ENCODE measurements at places on chromosomes 4 and X.

DNA sequence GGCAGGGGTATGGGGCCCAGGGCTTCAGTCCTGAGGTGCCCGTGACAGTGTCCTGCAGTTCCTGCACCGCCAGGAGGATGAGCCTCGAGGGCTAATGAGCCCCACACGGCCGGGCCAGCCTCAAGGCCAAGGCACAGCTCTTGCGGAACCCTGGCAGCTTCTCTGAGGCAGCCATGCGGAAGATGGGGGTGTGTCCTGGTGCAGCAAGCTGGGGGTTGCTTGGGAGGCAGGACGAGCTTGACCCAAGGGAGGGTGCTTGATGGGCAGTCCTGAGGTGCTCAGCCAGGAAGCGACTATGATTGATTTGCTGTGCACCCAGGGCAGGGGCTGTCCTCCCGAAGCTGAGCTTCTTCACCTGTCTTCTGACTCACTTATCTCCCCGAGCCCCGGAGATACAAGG is 9.1 kb upstream of the FGFR3 start:
- no peak for DNase-seq

DNA sequence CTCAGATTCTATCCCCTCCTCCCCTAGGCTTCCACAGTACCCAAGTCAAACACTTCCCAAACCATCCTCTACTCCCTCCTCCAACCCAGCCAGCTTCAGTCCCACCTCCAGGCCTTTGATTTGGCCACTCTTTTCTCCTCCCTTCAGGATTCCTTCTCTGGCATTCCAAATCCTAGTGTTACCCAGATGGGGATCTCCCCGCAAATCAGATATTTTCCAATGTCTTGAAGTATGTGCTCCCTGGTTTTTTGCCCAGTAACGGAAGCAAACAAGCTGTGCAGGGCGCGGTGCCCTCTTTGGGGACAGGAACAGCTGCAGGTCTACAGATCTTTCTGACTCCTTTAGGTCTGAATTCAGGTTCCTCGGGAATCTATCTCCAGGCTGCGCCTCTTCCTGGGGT is 2.2 kb upstream of the SYN1 start:
- no peak for DNase-seq

DNA sequence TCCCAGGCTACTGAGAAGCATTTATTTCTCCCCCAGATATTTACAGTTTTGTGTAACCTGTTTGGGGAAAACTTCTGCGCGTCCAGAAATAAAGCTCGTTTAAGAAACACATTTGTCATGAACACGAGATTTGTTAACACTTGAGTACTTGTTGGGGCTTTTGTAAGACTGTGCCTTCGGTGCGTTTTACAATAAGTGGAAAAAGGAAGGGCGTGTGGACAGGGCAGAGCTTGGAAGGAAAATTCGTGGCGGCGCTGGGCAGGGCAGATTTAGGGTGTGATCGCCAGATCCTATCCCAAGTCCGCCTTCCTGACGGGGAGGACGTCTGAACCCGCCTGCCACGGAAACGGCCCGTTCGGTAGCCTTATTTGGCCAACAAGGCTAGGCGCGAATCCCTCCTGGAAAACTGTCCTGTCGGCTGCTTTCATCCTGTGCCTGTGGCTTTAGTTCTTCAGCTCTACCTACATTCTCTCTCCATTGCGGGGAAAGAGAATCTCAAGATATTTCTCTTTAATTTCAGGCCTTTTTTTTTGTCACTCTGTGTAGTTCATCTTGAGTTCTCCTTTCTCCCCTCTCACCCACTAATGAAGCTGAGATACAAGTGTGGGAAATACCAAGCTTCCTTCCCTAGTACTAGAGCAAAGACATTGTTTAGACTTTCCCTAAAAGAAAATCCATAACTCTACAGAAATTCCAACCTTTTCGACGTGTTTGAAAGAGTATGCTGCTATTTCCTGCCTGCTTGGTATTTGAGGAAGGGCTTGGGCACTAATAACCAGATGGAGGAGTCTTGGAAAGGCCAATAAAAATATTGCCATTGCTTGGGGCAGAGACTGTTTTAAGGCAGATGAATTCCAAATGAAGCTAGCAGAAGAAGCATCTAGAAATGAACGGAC is 982 bp downstream of the PDLIM5 start:
- DNase-seq: peak; percentile 61

- DNase-seq: no peak
These were observed 99.9 kb upstream of the CPEB2 start for GRCh38 chr4:14902342-14902741.

DNA sequence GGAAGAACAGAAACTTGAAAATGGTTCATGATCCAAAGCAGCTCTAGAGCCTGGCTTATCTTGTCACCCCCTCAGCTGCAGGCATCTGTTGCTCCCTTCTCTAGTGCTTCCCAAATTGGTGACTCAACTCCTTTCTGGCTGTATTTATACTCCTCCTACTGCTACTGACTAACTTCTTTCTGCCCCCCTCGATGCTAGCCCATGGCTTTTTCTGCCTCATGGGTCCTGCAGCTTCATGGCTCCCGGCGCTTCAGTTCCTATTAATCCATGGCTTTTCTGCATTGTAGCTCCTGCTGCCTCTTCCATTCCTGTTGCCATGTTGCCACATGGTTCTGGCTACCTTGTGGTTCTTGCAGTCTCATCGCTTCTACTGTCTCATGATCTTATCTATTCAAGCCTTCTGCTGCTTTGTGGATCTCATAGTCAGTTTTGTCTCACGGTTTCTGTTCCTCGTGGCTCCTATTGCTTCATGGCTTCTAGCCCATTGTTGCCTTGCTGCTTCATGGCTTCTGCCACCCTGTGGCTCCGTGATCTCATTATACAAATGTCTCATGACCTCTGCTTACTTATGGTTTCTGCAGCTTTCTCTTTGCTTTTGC is 48.1 kb downstream of the SMC1A start:
- no peak for DNase-seq

GRCh38 chr4:140581078-140581477 is 12.3 kb upstream of the UCP1 start:
- no peak for DNase-seq

- DNase-seq: no peak
These were observed 21.8 kb downstream of the MBNL3 start for GRCh38 chrX:132467026-132467425.

GRCh38 chrX:108396188-108396891 is 41.9 kb downstream of the COL4A6 start:
- peak; percentile 47 for DNase-seq

DNA sequence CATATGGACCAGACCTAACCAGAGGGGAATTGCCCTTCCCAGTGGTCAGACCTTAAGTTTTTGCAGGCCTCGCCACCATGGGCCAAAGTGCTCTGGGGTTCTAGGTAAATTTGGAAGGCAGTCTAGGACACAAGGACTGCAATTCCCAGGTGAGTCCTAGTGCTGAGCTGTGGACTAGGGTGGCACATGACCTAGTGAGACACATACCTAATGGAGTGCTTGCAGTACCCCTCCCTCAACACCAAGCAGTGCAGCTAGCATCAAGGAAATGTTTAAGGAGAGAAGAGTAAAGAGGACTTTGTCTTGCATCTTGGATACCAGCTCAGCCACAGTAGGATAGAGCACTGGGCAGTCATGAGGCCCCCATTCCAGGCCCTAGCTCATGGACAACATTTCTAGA is 60.8 kb downstream of the BRCC3 start:
- DNase-seq: no peak

Data from HCT116 (cell line).